Naive thymus-derived CD4-positive, alpha-beta T cell (primary cell): ENCODE measurements at places on chromosomes 11 and 22. TPM values are rescaled to one million over a fixed set of nuclear protein-coding genes. Genes with fewer than 3 reads are reported as not detected.

Gene PTPRCAP
- total RNA-seq = 352 and 357 TPM in 2 replicates

- DNase-seq = peak; percentile 10
These were observed 34.7 kb downstream of the PARVA start for GRCh38 chr11:12411806-12412727.

DNA sequence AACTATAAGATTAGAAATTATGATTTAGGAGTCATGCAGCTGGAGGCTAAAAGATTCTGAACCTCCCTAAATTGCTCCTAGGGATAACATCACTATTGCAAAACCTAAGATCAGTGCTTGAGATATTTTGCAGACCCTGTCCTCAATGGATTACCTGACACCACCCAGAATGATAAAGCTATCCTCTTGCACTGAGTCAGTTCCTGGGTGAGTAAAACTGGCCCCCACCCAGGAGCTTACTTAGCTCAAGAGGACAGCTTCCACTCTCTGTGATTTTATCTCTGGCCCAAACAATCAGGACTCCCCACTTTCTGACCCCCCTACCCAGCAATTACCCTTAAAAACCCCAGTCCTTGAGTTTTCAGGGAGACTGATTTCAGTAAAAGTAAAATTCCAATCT is 2074.4 kb upstream of the RAG2 start:
- DNase-seq = no peak

DNA sequence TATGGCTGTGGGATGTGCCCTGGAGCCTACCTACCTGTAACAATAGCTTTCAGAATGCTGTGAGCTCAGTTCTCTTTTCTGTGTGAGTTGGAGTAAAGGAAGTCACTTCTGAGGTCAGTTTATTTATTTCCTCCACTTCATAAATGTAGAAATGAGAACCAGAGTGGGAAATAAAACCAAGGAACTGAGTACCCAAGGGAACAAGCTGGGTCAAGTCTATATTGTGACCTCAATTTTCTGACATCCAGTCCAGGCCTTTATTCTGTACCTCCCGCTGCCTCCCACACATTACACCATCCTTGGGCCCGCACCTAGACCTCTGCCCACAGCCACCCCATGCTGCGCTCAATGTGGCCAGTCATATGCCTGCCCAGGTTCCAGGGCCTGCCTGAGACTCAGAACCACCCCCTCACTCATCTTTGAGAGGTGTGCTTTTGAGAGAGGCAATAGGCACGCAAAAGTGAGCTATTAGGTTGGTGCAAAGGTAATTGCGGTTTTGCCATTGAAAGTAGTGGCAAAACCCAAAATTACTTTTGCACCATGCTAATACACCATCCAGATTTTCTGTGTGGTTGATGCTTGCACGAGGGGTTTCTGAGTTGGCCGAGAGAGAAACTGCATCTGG is 9.8 kb downstream of the MS4A6E start:
- no peak for DNase-seq

DNA sequence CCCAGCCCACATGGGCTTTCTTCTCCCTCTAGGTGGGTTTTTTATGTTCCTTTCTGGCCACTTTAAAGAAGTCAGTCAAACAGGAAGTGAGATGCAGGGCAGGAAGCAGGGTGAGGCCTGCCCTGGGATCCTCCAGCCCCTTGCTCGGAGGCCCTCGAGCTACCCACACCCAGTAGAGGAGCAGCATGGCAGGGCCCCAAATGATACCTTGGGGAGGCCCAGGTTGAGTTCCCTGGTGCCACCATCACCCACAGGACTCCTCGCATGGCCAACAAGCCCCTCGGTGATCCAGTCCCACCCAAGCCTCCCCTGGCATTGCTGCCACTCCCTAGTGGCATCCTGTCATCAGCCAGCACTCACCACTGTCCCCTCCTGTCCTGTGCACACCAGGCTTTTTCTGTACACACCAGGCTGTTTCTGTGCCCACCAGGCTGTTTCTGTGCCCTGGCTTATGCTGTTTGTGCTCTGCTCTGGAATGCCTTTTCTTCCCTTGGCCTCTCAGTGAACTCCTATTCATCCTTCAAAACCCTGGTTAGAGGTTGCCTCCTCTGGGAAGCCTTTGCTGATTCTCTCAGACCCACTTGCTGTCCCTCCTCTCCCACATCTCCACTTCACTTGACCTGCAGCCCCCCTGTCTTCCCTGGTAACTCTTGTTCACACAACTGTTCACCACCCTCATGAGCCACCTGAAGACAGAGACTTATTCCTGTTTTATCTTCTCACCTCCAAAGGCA is 3.1 kb upstream of the PTGDR2 start:
- DNase-seq = no peak

GRCh38 chr11:66956689-66957290 is 1.4 kb downstream of the PC start:
- DNase-seq = no peak

Gene ARL2
- 29.3 TPM for total RNA-seq

GRCh38 chr11:72471005-72471898 is 36.9 kb upstream of the CLPB start:
- peak; percentile 63 for DNase-seq

DNA sequence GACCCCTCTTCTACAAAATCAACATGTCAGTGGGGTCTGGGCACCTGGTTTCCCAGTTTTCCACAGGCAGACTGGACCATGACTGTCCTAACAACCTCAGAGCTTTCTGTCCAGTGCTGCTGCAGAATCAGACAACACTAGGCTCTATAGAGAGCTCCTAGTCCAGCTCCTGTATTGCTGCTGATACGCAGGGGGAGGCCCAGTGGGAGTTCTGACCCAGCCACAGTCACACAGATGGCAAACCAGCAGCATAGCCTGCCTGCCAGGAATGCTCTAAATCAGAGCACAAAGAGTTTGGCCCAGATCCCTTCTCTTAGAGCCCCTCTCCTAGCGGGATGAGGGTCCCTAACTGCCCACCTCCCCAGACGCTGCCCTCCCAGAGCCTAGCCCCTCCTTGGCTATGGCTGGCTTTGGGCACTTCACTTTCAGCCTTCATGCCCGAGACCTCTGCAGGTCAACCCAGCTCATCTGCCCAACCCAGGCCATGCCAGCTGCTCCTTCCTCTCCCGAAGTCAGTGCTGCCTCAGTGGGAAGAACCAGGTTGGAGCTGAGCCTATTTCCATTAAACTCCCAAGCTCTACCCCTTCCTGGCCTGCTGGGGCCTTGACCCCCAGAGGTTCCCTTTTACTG is 15.8 kb upstream of the SLCO2B1 start:
- no peak for DNase-seq

Gene LMO2
- not detected in 2 replicates for total RNA-seq

Gene RHOD
- total RNA-seq = 0.62 TPM

Gene C11orf42
- not detected in 2 replicates for total RNA-seq

DNA sequence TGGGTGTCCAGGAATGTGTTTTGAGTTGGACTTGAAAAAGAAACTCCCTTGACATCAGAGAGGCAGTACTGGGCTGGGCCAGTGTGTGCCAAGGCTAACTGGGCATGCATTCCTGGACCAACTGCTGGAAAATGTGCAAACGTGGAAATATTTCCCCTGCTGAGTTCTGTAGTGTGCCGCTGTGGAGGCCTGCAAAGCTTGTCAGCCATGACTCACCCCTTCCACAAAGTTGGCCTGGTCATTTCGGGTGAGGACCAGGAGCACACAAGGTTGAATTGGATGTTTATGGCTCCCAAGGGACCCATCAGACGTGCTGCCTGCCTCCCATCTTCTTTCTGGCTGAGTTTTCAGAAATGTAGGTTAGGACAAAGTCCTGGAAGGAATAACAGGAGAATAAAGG is 513.1 kb downstream of the MIAT start:
- DNase-seq = no peak

DNA sequence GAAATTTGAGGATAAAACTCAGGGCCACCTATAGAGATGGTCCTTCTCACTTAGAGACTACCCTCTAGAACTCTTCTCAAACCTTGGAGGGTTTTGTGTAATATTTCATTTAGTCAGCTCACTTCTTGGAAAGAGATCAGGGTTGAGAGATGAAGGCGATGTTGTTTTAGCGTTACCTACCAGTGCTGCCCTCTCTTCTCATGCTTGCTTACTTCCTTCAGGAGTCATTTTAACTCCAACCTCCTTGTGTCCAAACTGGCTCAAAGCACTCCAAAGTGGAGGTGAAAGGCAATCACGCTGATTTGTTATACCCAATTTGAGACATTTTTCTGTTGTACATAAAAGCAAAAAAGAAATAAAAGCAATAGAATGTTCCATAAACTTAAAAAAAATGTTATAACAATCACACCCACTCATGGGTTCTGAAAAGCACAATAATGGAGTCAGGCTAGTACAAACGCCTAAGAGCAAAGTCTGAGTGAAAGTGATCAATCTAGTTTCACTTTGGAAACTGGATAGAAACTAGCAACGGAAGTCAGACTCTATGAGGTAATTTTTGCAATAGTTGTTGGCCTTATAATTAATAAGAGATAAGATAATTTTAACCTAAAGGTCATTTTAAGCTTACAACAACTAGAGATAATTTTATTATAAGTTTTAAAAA is 117.1 kb downstream of the MRTFA start:
- DNase-seq = peak; percentile 48

- DNase-seq = no peak
These were observed 8.8 kb downstream of the RIC8A start for GRCh38 chr11:216081-216974.

DNA sequence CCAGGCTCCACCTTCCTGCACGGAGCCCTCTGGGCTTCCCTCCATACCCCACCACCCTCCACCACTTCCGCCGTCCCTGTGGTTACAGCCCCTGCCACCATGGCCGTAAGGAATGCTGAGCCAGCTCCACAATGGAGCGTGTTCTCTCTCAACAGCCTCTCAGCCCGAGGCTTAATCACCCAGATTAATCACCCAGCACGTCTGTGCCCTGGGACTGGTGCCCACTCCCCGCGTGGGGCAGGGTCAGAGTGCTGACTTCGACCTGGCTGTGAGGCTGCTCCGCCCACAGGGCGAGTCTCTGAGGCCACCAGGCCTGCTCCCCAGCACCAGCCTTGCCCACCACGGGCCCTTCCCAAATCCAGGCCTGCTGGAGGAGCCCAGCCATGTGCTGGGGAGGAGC is 4.0 kb upstream of the TH start:
- DNase-seq = no peak

DNA sequence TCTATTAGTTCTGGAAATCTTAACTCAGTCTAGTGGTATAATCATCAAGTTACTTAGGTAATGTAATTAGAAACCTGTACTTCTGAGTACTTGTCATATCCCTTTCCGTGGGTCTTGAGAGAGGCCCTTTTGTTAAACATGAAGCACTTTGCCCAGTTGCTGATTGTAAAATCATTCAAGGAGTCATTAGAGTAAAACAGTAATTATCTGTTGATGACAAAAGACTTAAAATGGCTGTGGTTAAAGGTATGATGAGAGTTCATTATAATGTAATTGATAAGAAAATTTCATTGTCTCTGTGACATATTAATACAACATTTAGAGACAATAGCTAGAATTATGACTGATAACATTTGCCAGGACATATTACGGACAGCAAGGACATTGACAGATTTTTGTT is 34.3 kb downstream of the PRR5L start:
- DNase-seq = no peak

GRCh38 chr11:44950031-44950624 is 555 bp downstream of the TP53I11 start:
- DNase-seq = peak; percentile 11

Gene MS4A6E
- not detected for total RNA-seq

- no peak for DNase-seq
These were observed 30.0 kb downstream of the MOV10L1 start for GRCh38 chr22:50119768-50120251.

DNA sequence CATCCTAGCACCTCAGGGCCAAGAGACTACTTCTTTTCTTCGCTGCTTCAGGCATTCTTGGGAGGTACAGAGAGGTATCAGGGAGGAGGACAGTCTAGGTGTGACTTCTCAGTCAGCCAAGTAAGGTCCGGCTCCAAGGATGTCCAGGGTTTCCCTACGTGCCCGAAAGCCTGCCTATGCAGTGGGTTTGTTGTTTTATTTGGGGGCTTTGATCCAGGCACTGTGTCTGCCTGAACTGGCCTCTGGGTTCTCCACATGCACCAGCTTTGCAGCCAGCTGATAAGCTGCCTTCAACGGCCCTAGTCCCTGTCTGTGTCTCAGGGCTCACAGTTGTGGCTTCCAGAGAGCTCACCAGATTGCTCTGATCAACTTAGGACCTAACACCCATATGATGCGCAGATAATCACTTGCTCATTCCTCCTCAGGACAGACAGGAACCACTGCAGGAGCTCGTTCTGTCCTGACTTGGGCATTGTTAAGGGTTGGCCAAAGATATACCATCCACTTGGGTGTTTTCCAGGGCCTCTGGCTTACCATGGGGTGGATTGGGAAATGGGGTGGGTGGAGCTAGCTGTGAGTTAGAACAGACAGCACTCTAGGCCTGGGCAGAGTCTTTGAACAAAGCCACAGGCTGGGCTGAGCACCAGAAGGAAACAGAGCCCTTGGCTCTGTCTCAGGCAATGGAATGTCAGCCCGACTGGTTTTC is 45.5 kb upstream of the CRYBB3 start:
- DNase-seq = no peak

Gene RELA
- total RNA-seq = 165 TPM

Gene OR6T1
- total RNA-seq = not detected

DNA sequence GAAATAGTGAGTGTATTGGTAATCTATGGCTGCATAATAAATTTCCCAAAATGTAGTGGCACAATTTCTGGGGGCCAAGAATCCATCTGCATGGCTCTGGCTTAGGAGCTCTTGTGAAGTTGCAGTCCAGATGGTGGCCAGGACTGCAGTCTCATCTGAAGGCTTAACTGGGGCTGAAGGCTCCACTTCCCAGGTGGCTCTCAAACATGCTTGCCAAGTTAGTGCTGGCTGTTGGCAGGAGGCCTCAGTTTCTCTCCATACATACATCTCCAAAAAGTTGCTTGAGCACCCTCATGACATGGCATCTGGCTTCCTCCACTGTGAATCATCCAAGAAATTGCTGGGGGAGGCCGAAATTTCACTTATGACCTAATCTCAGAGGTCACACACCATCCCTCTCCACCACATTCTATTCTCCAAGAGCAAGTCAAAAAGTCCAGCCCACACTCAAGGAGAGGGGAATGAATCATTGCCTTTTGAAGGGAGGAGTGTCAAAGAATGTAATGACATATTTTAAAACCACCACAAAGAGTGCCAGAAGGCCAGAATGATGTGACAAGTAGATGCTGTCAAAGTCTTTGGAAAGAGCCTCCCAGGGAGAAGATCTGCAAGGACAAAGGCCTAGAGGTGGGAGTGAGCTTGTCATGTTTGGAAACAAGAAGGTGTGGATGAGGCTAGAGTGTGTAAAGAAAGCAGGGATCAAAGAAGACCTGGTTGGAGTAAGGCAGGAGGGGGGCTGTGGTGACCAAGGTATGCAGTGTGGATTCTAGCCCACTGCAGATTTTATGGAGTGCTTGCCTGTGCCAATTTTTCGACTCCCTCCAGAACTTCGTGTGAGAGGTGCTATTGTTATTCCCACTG is 566.2 kb downstream of the MIAT start:
- no peak for DNase-seq

Gene PIK3C2A
- total RNA-seq = 42.0 TPM

GRCh38 chr11:78270971-78271370 is 82.3 kb downstream of the USP35 start:
- DNase-seq = no peak
